Neural progenitor cell (in vitro differentiated cells): ENCODE measurements at places on chromosomes 11 and 22. TPM values are rescaled to one million over a fixed set of nuclear protein-coding genes. Genes with fewer than 3 reads are reported as not detected.

DNA sequence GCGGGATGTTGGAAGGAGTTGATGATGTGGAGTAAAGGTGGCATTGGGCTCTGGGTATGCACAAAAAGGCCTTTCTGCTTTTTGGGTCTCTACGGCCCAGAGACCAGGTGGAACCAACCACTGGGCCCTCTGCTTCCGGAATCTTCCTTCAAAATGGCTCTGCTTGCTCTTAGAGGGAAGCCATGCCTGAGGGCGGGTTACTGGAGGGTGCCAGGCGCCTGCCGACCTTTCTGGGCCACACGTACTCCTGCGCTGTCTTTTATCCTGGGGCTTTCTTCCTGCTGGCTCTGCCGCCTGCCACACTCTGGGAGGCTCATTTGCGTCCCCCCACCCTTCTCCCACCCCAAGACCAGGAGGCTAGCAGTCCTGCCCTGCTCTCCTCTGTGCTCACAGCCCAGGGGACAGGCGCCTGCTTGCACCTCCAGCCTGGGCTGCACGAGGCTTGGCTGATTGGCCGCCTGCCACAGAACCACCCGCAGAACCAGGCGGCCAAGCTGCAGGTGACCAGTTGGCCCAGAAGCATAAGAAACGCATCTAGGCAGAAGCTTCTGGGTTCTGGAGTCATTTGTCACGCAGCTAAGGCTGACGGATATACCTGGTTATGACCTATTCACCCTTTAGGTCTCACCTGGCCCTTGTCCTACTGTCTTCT, 536.9 kb downstream of the TBC1D22A start:
- H3K27ac ChIP-seq: no peak overlapping the region
- no peaks in the 10 kb centered on the region for H3K27me3 ChIP-seq
- H3K4me1 ChIP-seq: no peaks in the 10 kb centered on the region
- no peaks in the 10 kb centered on the region for H3K36me3 ChIP-seq
- DNase-seq: no peak

DNA sequence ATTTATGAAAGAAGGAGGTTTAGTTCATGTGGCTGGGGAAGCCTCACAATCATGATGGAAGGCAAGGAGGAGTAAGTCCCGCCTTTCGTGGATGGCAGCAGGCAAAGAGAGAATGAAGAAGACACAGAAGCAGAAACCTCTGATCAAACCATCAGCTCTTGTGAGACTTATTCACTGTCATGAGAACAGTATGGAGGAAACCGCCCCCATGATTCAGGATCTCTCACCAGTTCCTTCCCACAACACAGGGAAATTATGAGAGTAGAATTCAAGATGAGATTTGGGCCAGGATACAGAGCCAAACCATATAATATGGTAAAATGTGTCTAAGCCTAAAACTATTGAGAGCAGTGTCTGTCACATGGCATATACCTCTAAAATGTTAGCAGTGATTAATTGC, 503.8 kb upstream of the CCDC179 start:
- H3K4me1 ChIP-seq: no peaks in the 10 kb centered on the region
- DNase-seq: no peak
- H3K27ac ChIP-seq: no peak overlapping the region
- H3K4me3 ChIP-seq: no peak overlapping the region
- no peaks in the 10 kb centered on the region for H3K36me3 ChIP-seq

GRCh38 chr22:37701141-37701786, 4.4 kb downstream of the TRIOBP start:
- H3K4me3 ChIP-seq: no peak overlapping the region
- no peak for DNase-seq
- H3K4me1 ChIP-seq: peaks cover 4% of the 10 kb centered on the region
- no peaks in the 10 kb centered on the region for H3K27me3 ChIP-seq
- no peak overlapping the region for H3K27ac ChIP-seq

GRCh38 chr11:118227865-118228785, 3.3 kb upstream of the JAML start:
- H3K27ac ChIP-seq: no peak overlapping the region
- H3K36me3 ChIP-seq: no peaks in the 10 kb centered on the region
- no peak for DNase-seq
- H3K27me3 ChIP-seq: peaks cover 4% of the 10 kb centered on the region
- no peaks in the 10 kb centered on the region for H3K4me1 ChIP-seq

Gene E2F8
- total RNA-seq: 4.9 and 5.7 TPM in 2 replicates
